Endodermal cell (in vitro differentiated cells): ENCODE measurements at places on chromosomes 13 and 19. TPM values are rescaled to one million over a fixed set of nuclear protein-coding genes. Genes with fewer than 3 reads are reported as not detected.

SHISA2 gene
- total RNA-seq = 166 to 318 TPM (median 292 TPM) in 3 replicates

UBE2L5 gene
- not detected in 2 replicates for total RNA-seq

ZNF100 gene
- 14.7 to 29.1 TPM (median 28.3 TPM) in 3 replicates for total RNA-seq

KLK1 gene
- total RNA-seq = 0.75 and 1.5 TPM in 2 replicates

TMIGD2 gene
- total RNA-seq = 0.40 to 0.87 TPM (median 0.58 TPM) in 3 replicates

OLFM2 gene
- 30.8 and 33.1 TPM in 2 replicates for total RNA-seq

CYP4F11 gene
- total RNA-seq = not detected in 2 replicates

ZNF541 gene
- total RNA-seq = not detected in 3 replicates

FCER2 gene
- total RNA-seq = not detected in 2 replicates

KCNC3 gene
- 7.2 and 8.6 TPM in 2 replicates for total RNA-seq

DACH1 gene
- 1.2 to 1.7 TPM (median 1.2 TPM) in 3 replicates for total RNA-seq

NXNL1 gene
- total RNA-seq = not detected in 3 replicates

ZNF792 gene
- total RNA-seq = 28.2 and 30.2 TPM in 2 replicates

DCLK1 gene
- 2.2 to 3.0 TPM (median 2.5 TPM) in 3 replicates for total RNA-seq

CSNK1G2 gene
- total RNA-seq = 105 and 111 TPM in 2 replicates

PPM1N gene
- total RNA-seq = 3.5 to 6.1 TPM (median 6.1 TPM) in 3 replicates

HIPK4 gene
- total RNA-seq = not detected in 2 replicates

VSTM1 gene
- not detected in 3 replicates for total RNA-seq

PSG3 gene
- total RNA-seq = not detected in 3 replicates

ZNF525 gene
- total RNA-seq = 37.4 to 45.5 TPM (median 42.2 TPM) in 3 replicates

SIGLEC10 gene
- not detected in 3 replicates for total RNA-seq
